Dermis lymphatic vessel endothelial cell (primary cell): ENCODE measurements at places on chromosomes 5 and 9. TPM values are rescaled to one million over a fixed set of nuclear protein-coding genes. Genes with fewer than 3 reads are reported as not detected.

The FREM1 gene
- under 0.01 and 0.09 TPM in 2 replicates for total RNA-seq

The PRDM9 gene
- not detected in 2 replicates for total RNA-seq

The PCDHGB3 gene
- total RNA-seq = 2.6 and 4.3 TPM in 2 replicates

The GAPT gene
- total RNA-seq = not detected in 2 replicates

The C1QTNF3 gene
- 1.1 and 1.4 TPM in 2 replicates for total RNA-seq

The SH3GL2 gene
- total RNA-seq = 0.09 TPM in 1 of 2 replicates, not detected in the other

The TSLP gene
- 0.11 and 0.26 TPM in 2 replicates for total RNA-seq

The ZNF883 gene
- total RNA-seq = 0.17 TPM in 1 of 2 replicates, not detected in the other

The SPINK5 gene
- total RNA-seq = 0.09 TPM in 1 of 2 replicates, not detected in the other

The SARDH gene
- total RNA-seq = under 0.01 and 0.11 TPM in 2 replicates

The KIF27 gene
- 2.6 and 5.9 TPM in 2 replicates for total RNA-seq

The SLC46A2 gene
- not detected in 2 replicates for total RNA-seq

The GHR gene
- 5.1 and 6.6 TPM in 2 replicates for total RNA-seq
